ENCODE measurements at places on chromosomes 7 and 10. TPM values are rescaled to one million over a fixed set of nuclear protein-coding genes. Genes with fewer than 3 reads are reported as not detected.

- H3K36me3 ChIP-seq = no peaks in the 10 kb centered on the region
- peaks cover 17% of the 10 kb centered on the region for H3K4me1 ChIP-seq
- no peak overlapping the region for H3K27ac ChIP-seq
- H3K27me3 ChIP-seq = peaks cover 12% of the 10 kb centered on the region
Measured at GRCh38 chr10:24974976-24975375, 22.6 kb upstream of the PRTFDC1 start.

DNA sequence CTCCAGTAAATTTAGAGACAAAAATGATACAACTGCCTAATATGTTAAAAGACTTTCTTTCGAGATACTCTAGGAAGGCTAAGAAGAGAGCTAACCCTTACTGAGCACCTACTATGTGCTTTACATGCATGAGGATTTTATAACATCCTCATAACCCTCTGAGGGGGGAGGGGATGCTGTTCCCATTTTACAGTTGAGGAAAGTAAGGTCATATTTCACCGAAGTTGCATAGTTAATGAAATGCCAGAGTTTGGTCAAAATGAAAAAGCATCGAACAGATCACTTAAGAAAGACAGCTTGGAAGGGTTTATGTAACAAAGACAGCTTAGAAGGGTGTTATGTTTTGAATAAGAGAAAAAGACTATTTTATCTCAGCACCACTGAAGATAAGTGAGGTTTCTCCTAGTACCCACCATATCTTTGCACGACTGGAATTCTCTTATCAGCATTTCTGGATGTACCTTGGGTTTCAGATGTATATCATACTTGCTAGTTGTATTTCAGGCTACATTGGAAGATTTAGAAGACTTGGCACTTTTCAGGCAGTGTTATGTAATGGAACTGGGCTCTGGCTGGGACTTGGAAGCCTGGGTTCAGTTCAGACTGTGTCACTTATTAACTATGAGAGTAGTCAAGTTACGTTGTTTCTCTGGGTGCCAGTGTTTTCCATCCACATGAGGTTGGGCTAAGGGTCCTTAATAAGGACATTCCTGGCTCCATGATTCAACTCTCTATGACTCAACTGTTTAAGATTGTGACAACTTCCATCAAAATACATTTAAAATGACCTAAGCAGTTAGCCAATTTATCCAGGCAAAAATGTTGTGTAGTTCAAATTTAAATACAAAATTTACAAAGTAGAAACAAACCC lies 6.0 kb downstream of the RHOBTB1 start:
- H3K4me1 ChIP-seq = peaks cover 29% of the 10 kb centered on the region
- H3K27ac ChIP-seq = no peak overlapping the region
- no peak for DNase-seq
- no peak overlapping the region for H3K4me3 ChIP-seq

DNA sequence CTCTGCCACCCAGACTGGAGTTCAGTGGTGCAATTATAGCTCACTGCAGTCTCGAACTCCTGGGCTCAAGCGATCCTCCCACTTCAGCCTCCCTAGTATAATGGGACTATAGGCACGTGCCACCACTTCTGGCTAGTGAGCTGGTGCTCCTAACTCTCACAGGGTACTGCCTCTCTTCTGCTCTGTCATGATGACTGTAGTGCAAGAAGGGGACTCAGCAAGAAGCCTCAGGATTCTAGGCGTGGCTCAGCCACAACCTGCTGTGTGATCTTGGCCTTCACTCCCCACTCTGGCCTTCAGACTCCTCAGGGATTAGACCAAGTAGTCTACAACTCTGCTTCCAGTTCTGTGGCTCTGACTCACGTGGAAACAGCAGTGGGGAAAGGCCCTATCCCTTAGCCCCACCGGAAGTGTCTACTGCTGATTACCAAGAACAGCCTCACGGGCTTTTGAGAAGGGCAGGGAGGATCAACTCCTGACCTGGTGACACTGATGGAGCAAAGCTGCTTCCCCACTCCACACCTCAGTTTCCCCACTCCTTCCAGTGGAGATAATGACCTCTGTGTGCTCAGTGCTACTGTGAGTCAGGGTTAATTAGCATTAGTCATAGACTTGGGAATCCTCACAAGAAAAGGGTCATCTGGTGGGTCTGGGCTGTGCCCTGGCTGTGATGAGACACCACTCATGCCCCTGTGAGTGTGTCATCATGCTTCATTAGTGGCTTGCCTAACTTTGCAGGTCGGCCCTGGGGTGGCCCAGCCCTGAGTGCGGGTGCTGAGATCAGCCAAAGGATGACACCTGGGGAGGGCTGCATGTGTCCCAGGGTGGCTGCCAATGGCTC lies 41.1 kb downstream of the ZC3HC1 start:
- DNase-seq = no peak
- no peaks in the 10 kb centered on the region for H3K36me3 ChIP-seq
- H3K27me3 ChIP-seq = no peaks in the 10 kb centered on the region
- peaks cover 13% of the 10 kb centered on the region for H3K4me1 ChIP-seq
- peak overlapping the region; percentile 84 for H3K27ac ChIP-seq

- H3K4me3 ChIP-seq = no peak overlapping the region
- no peaks in the 10 kb centered on the region for H3K36me3 ChIP-seq
- H3K27me3 ChIP-seq = no peaks in the 10 kb centered on the region
- H3K27ac ChIP-seq = no peak overlapping the region
- DNase-seq = no peak
Measured at GRCh38 chr10:127966875-127967274, 60.0 kb downstream of the PTPRE start.

GRCh38 chr10:61787170-61787569 lies 114.3 kb upstream of the ARID5B start:
- H3K27ac ChIP-seq = peak overlapping the region; percentile 82
- no peaks in the 10 kb centered on the region for H3K27me3 ChIP-seq
- DNase-seq = no peak
- no peak overlapping the region for H3K4me3 ChIP-seq
- H3K4me1 ChIP-seq = peaks cover 44% of the 10 kb centered on the region
- no peaks in the 10 kb centered on the region for H3K36me3 ChIP-seq

Gene RADIL
- total RNA-seq = 3.4 TPM
